ENCODE measurements at places on chromosomes 16 and 17.

- DNase-seq: no peak
Observed at GRCh38 chr17:16994631-16995030, 22.7 kb upstream of the TNFRSF13B start.

GRCh38 chr17:11564589-11565380, 33.5 kb upstream of the DNAH9 start:
- no peak for DNase-seq

- no peak for DNase-seq
Observed at GRCh38 chr17:1040216-1040600, 43.3 kb downstream of the TIMM22 start.

DNA sequence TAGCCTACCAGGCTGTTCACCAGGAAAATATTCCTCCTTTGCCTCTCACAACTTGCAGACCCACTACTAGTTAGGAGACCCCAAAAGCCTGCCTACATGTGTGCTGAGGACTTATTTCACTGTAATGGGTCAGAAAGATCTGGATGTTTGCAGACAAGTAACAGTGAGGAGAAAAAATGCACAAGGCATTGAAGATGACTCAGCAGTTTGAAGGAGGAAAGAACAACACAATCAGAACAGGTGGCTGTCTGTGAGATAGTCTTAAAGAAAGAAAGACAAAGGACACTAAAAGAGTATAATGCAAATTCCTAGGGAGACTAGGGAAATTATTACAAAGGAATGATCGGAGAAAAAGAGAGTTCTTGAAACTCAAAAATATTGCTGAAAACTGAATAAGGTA, 69.0 kb downstream of the ANKFN1 start:
- no peak for DNase-seq

DNA sequence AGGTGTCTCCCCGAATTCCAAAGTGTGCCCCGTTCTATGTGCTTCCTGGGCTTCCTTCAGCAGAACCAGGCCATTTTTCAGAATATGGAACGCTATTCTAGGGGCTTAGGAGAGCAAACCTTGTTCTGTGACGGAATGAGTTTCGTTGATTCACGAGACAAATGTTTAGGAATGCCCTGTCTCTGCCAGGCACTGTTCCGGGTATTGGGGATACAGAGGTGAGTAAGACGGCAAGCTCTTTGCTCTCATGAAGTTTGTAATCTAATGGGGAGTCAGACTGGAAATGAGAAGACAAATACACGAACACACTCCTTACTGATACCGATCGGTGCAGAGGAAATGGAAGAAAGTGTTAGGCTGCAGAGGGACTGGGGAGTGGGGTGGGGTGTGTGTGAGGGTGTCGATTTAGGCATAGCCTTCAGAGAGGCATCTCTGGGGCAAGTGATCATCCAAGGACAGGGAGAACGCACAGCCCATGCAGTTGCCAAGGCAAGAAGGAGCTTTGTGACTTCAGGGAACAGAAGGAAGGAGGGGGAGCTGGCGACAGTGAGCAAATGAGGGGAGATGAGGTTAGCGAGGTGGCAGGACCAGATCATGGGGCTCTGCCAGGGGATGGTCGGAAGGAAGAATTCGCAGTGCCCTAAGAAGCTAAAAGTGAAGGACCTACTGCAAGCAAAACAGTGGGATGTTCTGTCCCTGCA, 189.6 kb downstream of the MSI2 start:
- DNase-seq: no peak

DNA sequence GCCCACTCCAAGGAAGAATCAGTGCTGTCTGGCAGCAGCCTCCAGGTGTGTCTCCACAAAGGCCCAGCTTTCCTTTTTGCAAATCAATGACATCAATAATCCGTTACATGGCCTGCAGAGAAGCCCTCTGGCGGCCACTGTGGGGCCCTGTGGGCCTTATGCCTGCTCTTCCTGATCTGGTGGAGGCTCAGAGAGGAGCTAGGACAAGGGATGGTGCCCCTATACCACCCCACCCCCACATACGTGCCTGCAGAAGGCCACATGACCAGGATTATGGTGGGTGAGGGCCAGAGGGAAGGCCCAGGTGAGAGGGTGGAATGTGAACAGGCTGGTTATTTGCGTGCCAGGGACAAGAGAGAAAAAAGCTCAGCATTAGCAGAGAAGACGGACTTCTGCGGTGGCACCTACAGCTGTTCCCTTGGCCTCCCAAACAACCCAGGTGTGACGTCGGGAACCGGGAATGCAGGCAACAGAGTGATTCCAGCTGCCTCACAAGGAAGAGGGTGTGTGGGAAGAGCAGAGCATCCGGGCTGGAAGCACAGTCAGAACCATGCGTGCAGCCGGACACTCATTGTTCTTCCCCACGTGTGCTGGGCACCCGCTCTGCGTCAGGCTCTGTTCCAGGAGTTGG, 22.5 kb downstream of the EIF4A3 start:
- DNase-seq: no peak

DNA sequence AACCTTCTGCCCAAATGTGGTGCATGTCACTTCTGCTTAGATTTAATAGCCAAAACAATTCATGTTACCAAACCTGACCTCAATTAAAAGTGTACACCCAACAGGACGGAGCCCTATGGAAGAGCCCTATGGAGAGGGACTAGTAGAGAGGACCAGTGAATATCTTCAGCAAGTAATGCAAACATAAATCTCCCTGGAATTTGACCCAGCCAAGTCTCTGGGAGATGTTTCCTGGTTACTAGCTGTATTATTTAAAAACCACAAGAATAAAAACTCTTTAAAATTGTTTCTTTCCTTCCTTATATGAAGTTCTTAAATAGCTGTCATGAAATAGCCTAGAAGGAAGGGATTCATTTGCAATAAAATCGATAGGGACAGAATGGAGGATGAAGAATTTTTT, 255.8 kb downstream of the CDH11 start:
- no peak for DNase-seq

DNA sequence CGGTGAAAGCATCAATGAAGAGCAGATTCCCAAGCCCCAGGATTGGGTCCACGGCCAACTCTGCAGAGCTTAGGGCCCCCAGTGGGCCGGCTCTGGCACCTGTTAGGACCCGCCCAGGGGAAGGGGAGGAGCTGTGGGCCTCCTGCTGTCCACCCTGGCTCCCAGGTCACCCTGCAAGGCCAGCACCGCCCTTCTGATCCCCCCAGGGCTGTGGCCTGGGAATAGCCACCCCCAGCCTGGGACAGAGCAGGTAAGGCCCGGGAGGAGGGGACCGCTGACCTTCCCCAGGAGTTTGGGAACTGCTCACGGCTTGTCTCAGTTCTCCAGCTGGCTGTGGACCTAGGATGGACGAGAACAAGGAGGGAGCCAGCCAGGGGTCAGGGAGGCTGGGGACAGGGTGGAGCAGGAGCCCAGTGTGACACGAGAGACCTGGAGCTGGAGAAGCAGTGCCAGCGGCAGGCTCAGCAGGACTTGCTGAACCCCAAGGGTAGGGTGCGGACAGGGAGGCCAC, 39.3 kb upstream of the SLC38A10 start:
- DNase-seq: no peak

- DNase-seq: no peak
Observed at GRCh38 chr17:15963670-15964110, 18.8 kb downstream of the ADORA2B start.

DNA sequence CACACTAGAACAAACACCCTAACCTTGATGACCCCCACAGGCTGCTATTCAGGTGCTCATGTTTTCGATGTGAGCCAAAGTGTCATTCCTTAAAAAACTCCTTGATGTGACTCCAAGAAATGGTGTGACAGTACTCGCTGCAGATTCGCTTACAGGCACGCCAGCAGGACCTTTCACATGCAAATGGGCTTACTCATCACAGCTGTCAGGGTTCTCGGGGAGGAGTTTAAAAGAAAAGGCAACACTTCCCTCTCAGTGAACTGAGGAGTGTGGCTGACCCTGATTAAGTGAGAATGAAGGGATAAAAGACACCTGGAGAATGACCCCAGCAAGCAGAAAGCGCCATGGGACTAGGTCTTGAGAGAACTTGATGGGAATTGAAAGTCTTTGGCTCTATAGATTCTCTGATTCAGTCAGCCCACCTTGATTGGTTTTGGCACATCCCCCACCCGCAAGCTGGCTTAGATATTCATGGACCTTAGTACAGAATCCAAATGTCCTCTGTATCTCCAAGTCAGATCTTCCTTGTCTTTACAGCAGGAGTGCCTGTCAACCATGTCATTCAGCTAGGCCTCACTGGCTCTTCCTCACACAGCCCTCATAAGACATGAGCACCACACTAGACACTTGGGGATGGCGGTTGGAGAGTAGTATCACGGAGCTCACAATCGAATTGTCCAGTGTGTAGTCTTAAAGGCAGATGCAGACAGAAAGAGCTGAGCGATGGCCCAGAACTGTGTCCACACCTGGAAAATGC, 82.6 kb downstream of the HIC1 start:
- no peak for DNase-seq

DNA sequence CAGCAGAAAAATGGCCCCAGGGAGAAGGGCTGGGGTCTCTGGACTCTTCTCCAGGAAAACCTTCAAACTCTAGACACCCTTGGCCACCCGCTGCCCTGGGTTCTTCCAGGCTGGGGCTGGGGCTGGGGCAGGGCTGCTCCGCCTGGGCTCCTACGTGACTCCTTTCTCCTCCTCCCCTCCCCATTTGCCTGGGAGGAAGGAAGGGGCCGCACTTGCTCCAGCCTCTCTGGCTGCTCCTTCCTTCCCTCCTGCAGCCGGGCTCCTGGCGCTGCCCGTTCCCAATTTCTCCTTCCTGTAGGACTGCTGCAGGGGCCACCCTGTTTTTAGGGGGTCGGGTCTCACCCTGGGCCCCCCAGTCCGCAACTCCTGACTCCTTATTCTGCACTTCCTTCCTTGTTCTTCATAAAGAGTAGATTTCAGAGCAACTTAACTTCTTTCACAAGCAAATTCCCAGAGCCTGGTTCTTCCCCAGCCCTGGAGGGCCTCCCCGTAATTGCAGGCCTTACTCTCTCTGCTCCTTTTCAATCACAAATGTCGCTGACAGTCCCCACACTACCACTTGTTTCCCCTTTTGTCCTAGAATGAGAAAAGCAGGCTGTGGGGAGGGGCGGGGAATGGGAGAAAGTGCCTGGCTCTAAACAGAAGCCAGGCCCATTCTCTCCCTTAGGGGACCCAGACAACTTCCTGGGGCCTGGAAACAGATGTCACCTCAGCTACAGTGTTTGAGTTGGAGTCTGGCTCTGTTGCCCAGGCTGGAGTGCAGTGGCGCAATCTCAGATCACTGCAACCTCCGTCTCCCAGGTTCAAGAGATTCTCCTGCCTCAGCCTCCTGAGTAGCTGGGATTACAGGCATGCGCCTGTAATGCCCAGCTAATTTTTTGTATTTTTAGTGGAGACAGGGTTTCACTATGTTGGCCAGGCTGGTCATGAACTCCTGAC, 137.8 kb downstream of the ENGASE start:
- no peak for DNase-seq

DNA sequence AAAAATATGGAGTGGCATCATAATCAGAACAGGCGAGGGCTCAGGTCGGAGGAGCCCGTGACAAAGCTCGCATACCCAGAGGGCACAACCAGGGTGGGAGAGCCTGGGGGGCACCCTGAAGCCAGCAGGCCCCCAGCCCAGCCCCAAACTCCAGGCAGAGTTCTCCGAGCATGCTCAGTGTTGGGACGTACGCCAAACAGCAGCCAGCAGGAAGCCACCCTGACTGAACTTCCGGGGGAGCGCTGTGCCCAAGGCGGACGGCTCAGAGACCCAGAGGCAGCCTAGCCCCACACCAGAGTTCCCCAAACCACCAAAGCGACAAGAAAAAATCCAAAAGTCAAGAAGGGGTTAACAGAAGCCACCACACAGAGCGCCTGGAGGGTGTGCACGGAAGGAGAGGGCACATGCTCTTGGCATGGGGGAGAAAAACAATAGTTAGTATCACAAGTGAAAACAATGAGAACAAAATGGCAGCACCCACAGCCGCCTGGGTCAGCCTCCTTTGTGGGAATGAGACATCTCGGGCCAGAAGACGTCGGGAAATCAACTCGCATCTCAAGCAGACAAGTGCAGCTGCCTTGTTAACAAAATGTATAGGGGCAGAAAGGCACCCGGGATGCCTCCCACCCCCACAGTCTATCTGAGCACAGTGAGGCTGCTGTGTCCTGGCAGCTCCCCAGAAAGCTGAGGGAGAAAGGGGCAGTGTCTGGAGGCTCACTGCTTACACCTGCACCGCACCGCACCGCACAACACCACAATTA, 11.9 kb downstream of the EXOC7 start:
- no peak for DNase-seq

GRCh38 chr17:75639771-75640555, 6.7 kb downstream of the SMIM5 start:
- DNase-seq: no peak

DNA sequence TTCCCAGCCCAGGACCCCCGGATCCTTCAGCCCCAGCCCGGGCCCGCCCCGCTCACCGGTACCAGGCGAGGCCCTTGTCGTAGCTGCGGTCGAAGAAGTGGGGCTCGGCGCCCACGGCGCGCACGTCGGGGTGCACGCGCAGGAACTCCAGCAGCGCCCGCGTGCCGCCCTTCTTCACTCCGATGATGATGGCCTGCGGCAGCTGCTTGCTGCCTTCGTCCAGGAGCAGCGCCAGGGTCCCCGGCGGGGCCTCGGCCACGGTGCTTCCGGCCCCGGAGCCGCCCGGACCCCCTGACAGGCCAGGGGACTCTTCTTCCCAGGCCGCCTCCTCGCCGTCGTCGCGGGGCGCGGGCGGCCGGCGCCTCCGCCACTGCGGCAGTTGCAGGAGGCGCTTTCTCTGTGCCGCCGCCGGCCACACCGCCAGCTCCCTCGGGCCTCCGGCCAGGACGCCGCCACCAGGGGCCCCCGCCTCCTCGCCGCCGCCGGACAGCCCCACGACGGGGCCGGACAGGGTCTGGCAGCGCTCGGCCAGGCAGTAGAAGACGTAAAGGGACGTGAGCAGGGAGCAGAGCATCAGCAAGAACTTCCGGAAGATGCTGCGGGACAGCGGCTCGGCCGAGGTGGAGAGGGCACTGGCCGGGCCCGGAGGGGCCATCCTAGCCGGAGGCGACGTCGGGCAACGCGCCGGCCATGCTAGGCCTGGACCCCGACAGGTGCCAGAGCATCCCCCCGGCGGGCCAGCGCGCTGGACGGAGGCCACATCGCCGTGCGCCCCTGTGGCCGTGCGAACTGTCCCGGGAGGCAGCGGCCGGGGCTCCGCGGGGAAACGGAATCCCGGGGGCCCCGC, 1.0 kb downstream of the HS3ST3A1 start:
- DNase-seq: no peak

GRCh38 chr16:50248845-50249244, 17.5 kb upstream of the ADCY7 start:
- DNase-seq: no peak

- no peak for DNase-seq
Observed at GRCh38 chr16:47061204-47061603, 82.5 kb downstream of the NETO2 start.

DNA sequence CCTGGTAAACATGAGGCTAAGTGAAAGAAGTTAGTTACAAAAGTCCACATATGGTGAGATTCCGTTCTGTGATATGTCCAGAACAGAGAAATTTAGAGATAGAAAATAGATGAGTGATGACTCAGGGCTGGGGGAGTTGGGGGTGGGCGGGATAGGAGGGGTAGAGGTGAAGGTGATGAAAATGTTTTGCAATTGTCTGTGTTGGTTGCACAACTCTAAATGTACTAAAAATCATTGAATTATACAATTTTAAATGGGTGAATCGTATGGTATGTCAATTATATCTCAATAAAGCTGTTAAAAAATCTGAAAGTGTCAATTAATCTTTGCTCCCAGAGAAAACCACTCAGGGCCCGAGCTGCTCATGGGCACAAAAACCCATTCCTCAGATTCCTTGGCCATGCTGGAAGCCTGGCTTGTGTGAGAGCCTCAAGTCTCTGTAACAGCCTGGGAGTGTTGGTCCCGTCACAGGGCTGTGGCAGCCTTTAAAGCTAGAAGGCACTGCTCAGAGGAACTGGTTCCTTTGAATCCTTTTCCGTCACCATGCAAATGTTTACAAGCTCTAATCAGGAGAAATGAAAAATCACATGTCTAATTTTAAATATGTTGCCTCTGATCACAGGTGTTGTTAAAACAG, 225.3 kb downstream of the WWOX start:
- DNase-seq: no peak
